ENCODE measurements at places on chromosomes 1 and 21.
A peak's percentile ranks its signal among the peaks of the same experiment; 100 is the strongest.

GRCh38 chr1:16195518-16195905 lies 16.9 kb downstream of the ARHGEF19 start:
- DNase-seq: no peak

- DNase-seq: no peak
These were observed 76.6 kb upstream of the IPO9 start for GRCh38 chr1:201752333-201752732.

- no peak for DNase-seq
These were observed 70.7 kb downstream of the KCNJ6 start for GRCh38 chr21:37845535-37845934.

- peak; percentile 62 for DNase-seq
These were observed 115.0 kb upstream of the GRIK3 start for GRCh38 chr1:37149296-37149695.

- DNase-seq: no peak
These were observed 27.5 kb upstream of the KDM4A start for GRCh38 chr1:43622471-43622870.

GRCh38 chr1:24228311-24228710 lies 41.2 kb upstream of the IFNLR1 start:
- DNase-seq: no peak

GRCh38 chr21:40481764-40482163 lies 365.2 kb downstream of the DSCAM start:
- DNase-seq: no peak

GRCh38 chr1:164608651-164609057 lies 49.7 kb downstream of the PBX1 start:
- DNase-seq: no peak

DNA sequence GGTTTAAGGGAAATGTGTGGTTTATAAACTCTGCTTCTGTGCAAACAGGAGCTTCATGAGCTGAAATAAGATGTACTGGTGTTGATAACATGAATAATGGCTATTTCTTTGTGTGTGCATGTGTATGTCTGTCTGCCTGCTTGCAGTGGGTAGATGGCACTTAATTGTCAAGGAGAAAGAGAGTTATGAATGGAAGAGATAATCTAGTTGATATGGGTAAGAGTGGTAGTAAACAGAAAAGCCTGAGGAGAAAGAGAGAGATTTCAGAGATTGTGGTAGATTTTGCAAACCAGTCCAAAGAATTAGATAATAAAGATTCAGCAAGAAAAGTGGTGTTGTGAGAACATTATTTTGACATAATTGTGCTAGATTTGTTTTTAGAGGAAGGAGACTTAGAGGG lies 7.7 kb downstream of the SUCO start:
- no peak for DNase-seq

GRCh38 chr1:20625176-20626097 lies 7.8 kb upstream of the PINK1 start:
- DNase-seq: no peak

GRCh38 chr1:156368157-156368658 lies 803 bp upstream of the RHBG start:
- no peak for DNase-seq

DNA sequence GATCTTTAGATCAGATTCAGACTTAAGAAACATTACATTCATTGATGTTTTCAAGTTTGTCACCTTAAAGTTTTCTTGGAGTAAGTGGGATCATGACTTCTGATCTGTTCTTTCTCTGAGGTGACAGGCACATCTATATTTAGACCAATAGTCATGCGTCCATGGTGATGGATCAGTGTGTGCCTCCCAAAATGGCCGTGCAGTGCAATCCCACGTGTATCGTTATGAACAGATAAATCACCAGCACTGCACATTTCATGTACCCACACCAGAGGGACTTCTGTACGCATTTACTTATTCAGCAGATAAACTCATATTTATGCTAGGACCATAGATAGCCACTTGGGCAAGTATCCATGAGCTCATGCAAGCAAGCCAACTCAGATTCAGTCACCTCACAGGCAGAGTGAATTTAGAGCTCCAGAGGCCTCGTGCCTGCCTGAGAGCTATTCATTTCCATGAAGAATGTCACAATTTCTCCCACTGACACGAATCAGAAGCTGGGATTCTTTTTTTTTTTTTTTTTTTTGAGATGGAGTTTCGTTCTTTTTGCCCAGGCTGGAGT lies 13.9 kb upstream of the WDR26 start:
- no peak for DNase-seq

DNA sequence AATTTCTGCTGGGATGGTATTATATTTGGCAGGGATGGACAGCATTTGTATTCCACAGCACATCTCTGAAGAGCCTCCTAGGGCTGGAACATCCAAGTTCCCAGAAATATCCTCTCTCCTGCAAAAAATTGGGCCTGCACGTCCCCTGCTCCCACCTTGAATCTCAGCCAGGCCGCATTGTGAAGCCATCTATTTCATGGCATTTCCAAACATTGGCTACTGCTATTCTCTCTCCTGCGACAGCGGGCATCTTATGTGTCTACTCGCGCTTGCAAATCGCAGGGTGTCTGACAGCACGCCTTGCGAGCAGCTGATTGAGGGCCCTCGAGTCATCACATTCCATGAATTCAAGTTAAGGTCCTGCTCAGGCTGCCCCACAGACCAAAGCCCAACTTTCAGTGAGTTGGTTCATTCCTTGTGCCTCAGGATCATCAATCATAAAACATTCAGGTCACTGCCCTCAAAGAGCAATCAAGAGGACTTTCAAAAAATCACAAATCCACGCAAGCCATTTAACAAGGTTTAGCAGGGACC lies 15.8 kb downstream of the RGS8 start:
- DNase-seq: no peak

- no peak for DNase-seq
These were observed 356.0 kb downstream of the S1PR1 start for GRCh38 chr1:101592845-101593244.

DNA sequence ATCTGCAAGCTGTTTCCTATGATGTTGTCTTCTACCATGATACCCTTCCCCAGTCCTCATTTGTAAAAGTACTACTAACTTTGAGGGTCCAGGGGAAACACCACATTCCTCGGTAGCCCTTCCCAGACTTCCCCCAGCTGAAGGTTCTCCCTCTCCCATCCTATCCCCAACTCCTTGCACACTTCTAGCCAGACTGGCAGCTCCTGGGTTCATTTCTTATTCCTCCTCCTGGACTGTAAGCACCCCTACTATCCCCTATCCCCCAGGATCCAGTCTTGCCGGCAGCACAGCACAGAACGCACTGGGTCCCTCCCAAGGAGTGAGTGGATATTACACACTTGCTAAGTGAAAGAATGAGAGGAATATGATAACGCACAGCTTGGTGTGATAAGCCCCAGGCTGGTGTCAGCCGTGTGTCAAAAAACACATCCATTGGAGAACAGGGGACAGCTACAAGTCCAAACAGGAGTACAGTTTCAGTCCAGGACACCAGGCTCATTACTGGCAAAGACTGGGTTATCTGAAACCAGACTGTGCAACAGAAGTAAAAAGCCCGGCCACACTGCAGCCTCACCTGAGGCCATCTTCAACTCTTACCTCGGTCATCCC lies 100.2 kb downstream of the SSBP3 start:
- DNase-seq: no peak

GRCh38 chr1:67126111-67126746 lies 8.5 kb downstream of the C1orf141 start:
- no peak for DNase-seq

GRCh38 chr1:3908886-3909517 lies 8.9 kb upstream of the C1orf174 start:
- no peak for DNase-seq

DNA sequence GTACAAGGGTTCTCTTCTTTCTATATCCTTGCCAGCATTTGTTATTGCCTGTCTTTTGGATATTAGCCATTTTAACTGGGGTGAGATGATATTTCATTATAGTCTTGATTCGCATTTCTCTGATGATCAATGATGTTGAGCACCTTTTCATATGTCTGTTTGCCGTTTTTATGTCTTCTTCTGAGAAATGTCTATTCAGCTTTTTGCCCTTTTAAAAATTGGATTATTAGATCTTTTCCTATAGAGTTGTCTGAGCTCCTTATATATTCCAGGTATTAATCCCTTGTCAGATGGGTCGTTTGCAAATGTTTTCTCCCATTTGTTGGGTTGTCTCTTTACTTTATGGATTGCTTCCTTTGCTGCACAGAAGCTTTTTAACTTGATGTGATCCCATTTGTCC lies 19.4 kb upstream of the MRPS14 start:
- DNase-seq: no peak

GRCh38 chr1:164836614-164837018 lies 277.6 kb downstream of the PBX1 start:
- DNase-seq: no peak

DNA sequence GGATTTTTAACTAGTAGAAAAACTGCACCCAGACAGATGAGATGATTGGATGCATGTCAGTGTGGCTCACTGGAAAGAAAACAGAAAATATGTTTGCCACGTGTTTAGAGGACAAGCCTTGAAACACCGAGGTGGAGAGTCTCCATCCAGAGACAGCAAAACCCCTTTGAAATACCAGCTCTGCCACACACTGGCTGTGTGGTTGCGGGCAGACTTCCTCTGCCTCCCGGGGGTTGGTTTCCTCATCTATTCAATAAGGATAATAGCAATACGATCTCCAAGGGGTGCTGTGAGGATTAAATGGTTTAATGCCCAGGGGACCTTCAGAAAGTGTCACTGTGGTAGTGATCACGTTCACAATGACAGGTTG lies 67.2 kb upstream of the PARP1 start:
- no peak for DNase-seq

DNA sequence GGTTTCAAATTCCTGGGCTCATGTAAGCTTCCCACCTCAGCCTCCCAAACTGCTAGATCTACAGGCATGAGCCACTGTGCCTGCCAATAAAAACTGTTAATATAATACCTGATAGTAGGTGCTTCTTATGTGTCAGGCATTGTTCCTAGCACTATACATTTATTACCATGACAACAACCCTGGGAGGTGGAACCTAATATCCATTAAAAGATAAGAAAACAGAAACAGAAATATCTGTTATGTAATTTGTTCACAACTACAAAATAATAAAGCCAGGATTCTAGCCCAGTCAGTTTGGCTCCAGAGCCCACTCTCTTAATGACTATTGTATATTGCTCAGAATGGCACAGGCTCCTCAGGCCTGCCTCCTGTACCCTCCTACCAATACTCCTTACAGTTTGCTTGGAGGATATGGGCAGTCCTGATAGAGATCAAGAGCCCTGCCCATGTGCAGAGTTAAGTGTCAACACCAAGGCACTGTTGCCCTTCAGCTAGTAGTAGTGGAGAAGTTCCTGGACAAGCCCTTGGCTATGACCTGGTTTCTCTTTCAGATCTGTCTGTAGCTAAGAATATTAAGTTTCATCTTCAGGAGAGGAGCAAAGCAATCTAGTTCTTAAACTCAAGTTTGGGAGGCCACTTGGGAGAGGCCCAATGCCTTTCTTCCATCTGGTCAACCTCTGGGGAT lies 22.4 kb downstream of the RPL5 start:
- peak; percentile 24 for DNase-seq

DNA sequence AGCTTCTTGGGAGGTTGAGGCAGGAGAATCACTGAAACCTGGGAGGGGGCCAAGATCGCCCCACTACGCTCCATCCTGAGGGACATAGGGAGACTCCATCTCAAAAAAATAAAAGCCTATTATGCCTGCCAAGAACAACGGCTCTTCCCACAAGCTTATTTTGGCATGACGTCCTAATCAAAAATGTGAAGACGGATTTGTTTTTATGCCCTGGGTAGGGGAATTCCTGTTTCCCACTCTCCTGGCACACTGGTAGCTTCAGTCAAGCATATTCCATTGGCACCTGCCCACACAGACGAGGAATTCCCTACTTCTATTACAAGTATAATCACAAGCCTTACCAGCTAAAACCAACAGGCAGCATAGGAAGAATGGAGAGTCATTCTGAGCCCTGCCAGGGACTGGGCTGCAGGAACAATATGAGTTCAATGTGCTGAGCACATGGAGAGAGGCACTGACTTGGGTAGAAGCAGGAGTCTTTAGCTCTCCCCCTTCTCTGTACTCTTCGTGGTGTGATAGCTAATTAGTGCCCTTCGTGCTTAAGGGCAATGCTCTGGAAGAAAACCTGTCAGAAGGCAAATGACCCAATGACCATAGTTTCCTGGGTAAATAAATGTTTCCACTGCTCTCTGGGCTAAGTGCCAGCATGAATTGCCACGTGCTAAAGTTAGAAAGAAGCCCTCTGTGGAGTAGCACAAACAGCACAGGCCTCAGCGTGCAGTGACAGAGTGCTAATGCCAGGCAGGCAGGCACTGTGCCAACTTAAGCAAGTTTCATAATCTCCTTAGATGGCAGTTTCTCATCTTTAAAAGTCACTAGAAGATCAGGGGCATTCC lies 16.8 kb downstream of the TNFSF4 start:
- no peak for DNase-seq

DNA sequence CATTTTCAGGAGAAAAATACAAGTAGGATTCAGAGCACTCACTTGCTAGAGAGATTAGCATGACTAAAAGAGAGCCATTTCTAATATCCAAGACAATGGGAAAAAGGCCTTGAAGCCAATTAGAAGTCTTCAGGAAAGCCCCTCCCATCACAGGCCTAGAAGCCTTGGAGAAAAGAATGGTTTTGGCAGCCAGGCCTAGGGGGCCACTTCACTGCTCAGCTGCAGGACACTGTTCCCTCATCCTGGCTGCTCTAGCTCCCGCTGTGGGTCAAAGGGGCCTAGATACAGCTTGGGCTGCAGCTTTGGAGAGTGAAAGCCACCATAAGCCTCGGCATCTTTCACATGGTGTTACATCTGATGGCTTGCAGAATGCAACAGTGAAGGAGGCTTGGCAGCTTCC lies 62.8 kb downstream of the RGS4 start:
- DNase-seq: no peak

GRCh38 chr1:76868916-76869315 lies 1.6 kb downstream of the ST6GALNAC5 start:
- no peak for DNase-seq

GRCh38 chr1:165144757-165145397 lies 211.6 kb downstream of the LMX1A start:
- DNase-seq: peak; percentile 38

GRCh38 chr1:23337869-23338268 lies 6.2 kb downstream of the HNRNPR start:
- DNase-seq: no peak

GRCh38 chr1:4584449-4584848 lies 70.0 kb upstream of the AJAP1 start:
- no peak for DNase-seq

DNA sequence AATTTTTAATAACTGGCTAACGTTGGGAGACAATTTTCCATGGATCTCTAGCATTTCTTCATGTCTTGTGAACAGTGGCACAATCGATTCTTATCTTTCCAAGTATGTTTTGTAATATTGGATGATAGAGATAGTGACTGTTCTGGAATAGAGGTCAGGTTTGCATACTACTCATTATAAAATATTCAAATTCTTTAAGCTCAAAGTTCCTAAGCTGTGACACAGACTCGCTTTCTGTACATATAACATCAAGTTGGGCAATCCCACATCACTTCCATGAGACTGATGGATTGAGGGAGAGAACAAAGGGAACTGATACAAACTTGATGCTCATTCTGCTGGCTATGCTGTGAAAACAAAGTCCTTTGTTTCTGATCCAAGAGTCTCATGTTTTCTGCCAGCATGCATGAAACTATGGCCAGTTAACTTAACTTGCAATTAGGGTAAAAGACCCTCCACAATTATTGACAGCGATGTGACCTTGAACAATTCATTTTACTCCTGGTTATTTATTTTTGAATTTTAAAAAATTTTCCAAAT lies 392.4 kb downstream of the TTLL7 start:
- no peak for DNase-seq
